ENCODE measurements at places on chromosomes 3 and 15. TPM values are rescaled to one million over a fixed set of nuclear protein-coding genes. Genes with fewer than 3 reads are reported as not detected.

- DNase-seq, result no peak
Observed at GRCh38 chr15:67267440-67267839, 12.9 kb downstream of the IQCH start.

- DNase-seq, result no peak
Observed at GRCh38 chr3:98984024-98984423, 82.5 kb upstream of the DCBLD2 start.

GRCh38 chr3:126025116-126025729, 56.2 kb downstream of the ROPN1B start:
- no peak for DNase-seq

- DNase-seq, result no peak
Observed at GRCh38 chr3:27533261-27533607, 49.0 kb upstream of the SLC4A7 start.

DNA sequence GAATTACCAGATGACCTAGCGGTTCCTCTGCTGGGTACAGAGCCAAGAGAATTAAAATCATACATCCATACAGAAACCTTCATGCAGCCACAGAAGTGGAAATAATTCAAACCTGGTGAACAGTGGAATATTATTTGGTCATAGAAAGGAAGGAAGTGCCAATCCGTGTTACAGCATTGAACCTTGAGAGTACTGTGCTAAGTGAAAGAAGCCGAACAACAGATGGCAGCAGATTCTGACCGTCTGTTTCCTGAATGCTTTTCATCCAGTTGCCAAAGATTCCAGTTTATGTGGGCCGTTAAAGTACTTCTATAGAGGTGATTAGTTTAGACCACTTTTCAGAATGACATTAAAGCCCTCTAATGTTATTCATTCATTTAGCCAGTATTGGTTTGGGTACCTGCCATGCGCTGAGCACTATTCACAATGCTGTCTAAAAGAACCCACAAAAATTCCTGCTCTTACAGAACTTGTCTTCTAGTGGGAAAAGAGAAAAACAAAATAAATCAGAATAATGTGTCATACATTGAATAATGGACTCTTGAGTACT, 45.8 kb upstream of the SENP5 start:
- DNase-seq, result peak; percentile 67

DNA sequence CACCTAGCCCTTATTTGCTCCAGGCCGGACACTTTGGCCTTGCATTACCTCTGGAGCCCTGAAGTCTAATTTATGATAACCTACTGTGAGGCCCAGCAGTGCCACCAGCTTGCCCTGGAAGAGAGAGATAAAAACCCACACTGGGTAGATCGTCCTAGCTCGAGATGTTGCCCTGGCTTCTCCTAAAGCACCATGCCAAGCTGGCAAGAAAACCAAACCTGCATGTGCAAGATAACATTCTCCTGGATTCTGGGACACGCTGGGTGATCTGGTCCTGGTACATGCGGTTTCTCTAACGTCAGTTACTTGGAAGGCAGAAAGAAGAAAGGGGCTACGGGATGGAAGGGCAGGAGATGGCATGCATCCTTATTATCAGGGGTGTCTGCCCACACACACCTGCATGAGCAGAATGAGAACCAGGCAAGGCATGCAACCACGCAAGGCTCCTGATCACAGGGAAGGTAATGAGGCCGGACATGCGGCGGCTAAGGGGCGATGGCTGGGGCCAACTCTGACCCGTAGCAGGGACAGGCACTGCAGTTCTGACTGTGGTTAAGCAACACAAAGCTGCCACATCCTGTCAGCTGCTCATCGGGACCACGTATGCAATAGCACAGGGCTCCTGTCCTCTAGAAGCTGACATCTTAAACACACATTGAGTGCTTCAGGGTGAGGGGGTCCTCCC, 73.0 kb downstream of the OXNAD1 start:
- no peak for DNase-seq

GRCh38 chr3:196423044-196423781, 9.0 kb downstream of the UBXN7 start:
- peak; percentile 64 for DNase-seq

DNA sequence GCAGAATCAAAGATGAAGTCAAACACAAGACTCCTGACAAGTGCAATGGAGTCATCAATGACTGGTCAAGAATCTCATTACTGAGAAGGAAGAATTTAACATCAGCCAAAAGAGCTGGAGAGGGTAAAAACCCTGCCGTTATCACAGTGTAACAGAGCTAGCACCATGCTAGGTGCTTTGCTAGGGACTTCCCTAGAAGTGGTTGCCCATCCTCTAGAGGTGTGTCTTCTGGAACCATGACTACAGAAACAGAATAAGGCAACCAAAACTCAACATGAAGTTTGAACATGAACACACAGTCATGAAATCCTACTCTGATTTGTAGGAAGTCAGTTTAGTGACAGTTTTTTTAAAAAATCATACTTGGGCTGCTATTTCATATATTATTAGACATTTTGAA, 9.5 kb downstream of the ACAD11 start:
- no peak for DNase-seq

GRCh38 chr3:77427528-77427927, 387.6 kb downstream of the ROBO2 start:
- no peak for DNase-seq

DNA sequence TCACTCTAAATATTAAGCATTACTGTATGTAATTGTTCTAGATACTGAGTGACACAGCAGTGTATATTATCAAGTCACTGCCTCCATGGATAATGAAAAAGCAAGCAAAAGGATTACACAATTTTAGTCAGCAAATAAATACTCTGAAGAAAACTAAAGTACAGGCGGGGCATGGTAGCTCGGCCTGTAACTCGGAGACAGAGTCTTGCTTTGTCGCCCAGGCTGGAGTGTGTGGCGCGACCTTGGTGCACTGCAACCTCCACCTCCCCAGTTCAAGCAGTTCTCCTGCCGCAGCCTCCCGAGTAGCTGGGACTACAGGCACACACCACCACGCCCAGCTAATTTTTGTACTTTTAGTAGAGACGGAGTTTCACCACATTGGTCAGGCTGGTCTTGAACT, 32.7 kb downstream of the RBM6 start:
- no peak for DNase-seq

DNA sequence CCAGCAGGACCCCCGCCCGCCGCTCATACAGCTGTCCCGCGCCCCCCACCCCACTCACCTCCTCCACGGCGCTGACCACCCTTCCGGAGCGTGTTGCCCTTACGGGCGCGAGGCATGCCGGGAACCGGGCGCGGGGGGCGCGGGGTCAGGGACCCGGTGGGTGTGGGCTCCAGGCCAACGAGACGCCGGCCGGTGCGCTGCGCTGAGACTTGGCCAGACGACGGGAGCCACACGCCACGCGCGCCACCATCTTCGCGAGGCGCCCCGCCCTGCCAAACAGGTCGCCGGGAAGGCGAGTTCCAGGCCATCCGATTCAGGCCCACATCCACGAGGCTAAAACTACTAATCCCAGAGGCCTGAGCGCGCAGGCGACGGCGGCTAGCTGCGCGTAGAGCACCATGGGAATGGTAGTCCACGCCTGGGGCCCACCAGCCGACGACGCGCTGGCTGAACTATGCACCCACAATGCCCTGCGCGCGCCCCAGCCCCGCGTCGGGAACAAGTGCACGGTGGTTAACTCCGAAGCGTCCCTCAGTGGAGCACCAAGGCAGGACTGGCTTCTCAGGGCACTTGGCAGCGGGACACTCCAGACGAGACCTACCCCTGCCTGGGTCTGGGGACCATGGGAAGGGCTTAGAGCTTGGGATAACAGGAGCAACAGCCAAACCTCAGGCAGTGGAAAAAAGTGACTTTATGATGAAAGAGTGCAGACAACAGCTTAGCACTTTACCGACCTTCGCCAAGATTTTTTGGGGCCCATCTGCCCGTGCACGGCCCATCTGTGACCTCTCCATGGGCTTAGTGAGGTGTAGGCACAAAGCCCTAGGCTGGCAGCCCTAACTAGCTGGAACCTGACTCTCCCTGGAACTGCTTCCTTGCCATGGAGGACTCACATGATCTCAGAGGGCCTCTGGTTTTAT, at the start of gene IFRD2:
TSS of gene IFRD2 (minus strand) at position 271 of the 920 bp plus-strand sequence. CDS start at position 116, 155 bp downstream.
- DNase-seq, result peak; percentile 99

GRCh38 chr3:61813636-61814035, 252.3 kb downstream of the PTPRG start:
- no peak for DNase-seq

- no peak for DNase-seq
Observed at GRCh38 chr3:178895178-178895789, 176.3 kb downstream of the ZMAT3 start.

GRCh38 chr3:25863011-25863415, 73.1 kb downstream of the OXSM start:
- DNase-seq, result no peak

- DNase-seq, result no peak
Observed at GRCh38 chr15:29936353-29937049, 114.2 kb upstream of the TJP1 start.

DNA sequence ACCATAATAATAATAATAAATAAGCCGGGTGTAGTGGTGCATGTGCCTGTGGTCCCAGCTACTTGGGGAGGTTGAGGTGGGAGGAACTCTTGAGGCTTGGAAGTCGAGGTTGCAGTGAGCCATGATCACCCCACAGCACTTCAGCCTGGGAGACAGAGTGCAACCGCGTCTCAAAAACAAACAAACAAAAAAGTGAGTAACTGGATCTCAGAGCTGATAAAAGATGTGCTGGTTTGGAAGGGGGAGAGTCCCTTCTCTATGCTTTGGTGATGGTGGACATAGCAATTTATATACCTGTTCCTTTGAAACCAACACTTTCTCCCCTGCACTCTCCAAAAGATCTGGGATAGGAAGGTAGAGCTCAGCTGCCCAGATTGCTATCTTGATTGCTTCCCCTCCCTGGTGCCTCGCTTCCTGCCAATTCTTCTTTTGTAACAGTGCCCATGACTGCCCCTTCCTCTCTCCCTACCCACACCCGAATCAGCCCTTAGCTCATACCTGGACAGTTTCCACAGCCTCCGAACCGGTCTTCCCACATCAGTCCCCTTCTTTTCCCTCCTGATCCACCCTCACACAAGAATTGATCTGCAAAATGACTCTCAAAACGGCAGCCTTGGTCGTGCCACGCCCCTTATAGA, 55.1 kb upstream of the UBE2E1 start:
- DNase-seq, result peak; percentile 44

- DNase-seq, result no peak
Observed at GRCh38 chr15:91521996-91522395, 331.5 kb upstream of the SLCO3A1 start.

- DNase-seq, result no peak
Observed at GRCh38 chr3:45904931-45905330, 18.6 kb downstream of the CCR9 start.

- no peak for DNase-seq
Observed at GRCh38 chr15:99434506-99435112, 131.2 kb upstream of the MEF2A start.

DNA sequence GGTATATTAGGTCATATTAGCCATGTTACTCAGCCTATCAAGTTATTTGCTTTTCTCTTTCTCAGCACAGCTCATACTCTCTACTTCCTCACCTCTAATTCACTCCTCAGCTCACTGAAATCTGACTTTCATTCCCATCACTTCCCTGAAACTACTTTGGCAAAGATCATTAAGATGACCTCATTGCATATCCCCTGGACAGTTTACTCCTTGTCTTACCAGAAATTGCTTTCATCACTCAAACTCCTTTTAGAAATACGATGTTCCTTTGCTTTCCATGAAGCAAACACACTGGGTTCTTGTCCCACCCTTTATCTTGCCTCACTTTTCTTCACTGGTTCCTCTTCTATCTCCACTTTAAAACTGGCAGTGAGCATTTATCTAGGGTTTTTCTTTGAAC, 354.4 kb downstream of the TUSC7 start:
- no peak for DNase-seq

DNA sequence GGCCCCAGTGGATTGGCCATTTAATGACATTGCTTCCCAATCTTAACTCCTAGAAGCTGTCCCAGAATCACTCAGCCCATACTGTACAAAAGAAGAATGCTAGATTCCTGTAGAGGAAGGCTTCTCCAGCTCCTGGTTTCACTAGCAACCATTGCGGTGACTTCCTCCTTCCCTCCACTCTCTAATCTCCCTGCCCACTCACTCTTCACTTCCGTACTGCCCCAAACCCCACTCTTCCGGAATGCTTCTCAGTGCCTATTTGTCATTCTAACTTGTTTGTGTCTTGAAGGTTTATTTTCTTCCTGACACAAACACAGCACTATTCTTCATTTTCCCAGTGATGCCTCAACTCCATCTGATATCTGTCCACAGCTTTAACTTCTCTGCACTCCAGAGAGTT, 97.1 kb upstream of the SPATA16 start:
- no peak for DNase-seq

DNA sequence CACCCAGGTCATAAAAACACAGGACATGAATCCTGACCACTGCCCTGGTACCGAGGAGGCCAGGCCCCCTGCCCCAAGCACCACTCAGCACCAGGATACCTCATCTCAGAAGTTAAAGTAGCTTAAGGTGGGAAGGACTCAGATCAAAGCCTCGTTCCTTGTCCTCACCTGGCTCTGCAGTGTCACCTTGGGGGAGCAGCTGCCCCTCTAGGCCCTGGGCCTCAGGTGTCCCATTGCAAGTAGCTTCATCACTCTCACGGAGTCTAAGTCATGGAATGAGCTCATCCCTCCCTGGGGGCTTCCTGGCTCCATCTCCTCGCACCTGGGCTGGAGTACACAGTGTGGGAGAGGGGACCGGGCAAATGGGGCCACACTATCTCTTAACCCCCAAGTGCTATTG, 148.0 kb downstream of the TPRA1 start:
- DNase-seq, result no peak

DNA sequence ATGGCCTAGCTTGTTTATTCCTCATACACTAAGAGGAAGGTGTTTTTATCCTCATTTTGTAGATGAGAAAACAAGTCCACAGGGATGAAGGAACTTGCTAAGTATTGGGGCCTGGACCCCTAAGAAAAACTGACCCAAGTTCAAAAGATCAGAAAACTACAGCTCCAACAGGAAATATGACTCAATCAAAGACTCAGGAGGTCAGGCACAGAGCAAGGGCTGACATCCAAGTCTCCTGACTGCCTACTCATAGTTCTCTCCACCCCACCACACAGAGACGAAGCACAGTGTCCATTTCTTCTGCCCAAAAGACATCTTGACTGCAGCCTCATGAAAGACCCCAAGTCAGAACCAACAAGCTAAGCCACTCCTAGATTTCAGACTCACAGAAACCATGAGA, 26.9 kb upstream of the TPM1 start:
- DNase-seq, result peak; percentile 72

Gene GABRB3
- 0.28 TPM for total RNA-seq

Gene TXNRD3
- total RNA-seq, result 7.3 TPM

Gene LTK
- not detected for total RNA-seq

Gene COLQ
- total RNA-seq, result 1.2 TPM

Measured in dermis blood vessel endothelial cell (primary cell).